ENCODE measurements at places on chromosomes 1 and 21. TPM values are rescaled to one million over a fixed set of nuclear protein-coding genes. Genes with fewer than 3 reads are reported as not detected.

TMEM269 gene
- 0.33 TPM for total RNA-seq

PRKAA2 gene
- not detected for total RNA-seq

GRCh38 chr1:17581389-17582123 lies 42.1 kb downstream of the ARHGEF10L start:
- H3K4me3 ChIP-seq, result no peak overlapping the region
- peak; percentile 10 for DNase-seq
- no peaks in the 10 kb centered on the region for H3K27me3 ChIP-seq
- no peaks in the 10 kb centered on the region for H3K36me3 ChIP-seq
- no peak overlapping the region for H3K27ac ChIP-seq
- H3K4me1 ChIP-seq, result no peaks in the 10 kb centered on the region

GRCh38 chr1:65065524-65066418 lies 82.2 kb upstream of the AK4 start:
- peaks cover 62% of the 10 kb centered on the region for H3K4me1 ChIP-seq
- peak overlapping the region; percentile 89 for H3K4me3 ChIP-seq
- H3K36me3 ChIP-seq, result peaks cover 3% of the 10 kb centered on the region
- no peak for DNase-seq

LRRN2 gene
- not detected for total RNA-seq

S100A4 gene
- total RNA-seq, result 352 TPM

GRCh38 chr1:208149776-208150514 lies 94.2 kb downstream of the PLXNA2 start:
- H3K4me1 ChIP-seq, result no peaks in the 10 kb centered on the region
- no peak for DNase-seq
- no peak overlapping the region for H3K27ac ChIP-seq
- H3K36me3 ChIP-seq, result no peaks in the 10 kb centered on the region
- H3K4me3 ChIP-seq, result no peak overlapping the region

DNA sequence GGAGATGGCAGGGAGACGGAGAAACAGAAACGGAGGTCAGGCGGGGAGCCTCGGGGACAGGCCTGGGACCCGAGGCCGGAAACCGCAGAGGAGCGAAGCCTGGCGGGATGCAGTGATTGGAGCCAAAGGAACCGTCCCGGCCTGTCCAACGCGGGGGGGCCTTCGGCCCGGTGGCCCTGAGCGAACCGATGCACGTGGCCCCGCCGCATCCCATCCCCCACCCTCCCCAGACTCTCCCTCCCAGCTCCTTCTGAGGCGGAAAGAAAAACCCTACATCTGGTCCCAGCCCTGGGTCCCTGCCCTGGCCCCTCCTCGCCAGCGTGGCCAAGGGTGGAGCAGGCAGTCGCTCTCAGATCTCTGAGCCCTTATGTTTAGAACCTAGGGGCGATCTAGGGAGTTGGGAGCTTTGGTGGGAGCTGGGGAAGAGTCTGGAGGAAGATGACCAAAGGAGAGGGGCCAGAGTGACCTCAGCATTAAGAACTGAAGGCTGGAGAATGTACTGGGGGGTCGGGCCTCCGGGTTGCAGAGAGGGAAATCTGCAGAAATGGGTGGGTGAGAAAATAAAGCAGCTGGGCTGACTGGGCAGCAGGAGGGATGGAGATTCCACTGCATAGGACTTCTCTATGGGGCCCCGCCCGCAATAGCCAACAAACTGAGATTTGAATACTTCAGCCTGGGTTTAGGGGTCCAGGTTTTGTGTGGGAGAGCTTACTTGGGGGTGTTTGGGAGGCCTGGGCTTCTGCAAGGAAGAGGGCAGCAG lies 1.5 kb upstream of the CRABP2 start:
- H3K36me3 ChIP-seq, result no peaks in the 10 kb centered on the region
- H3K27me3 ChIP-seq, result peaks cover 24% of the 10 kb centered on the region
- H3K4me3 ChIP-seq, result peak overlapping the region; percentile 75

DNA sequence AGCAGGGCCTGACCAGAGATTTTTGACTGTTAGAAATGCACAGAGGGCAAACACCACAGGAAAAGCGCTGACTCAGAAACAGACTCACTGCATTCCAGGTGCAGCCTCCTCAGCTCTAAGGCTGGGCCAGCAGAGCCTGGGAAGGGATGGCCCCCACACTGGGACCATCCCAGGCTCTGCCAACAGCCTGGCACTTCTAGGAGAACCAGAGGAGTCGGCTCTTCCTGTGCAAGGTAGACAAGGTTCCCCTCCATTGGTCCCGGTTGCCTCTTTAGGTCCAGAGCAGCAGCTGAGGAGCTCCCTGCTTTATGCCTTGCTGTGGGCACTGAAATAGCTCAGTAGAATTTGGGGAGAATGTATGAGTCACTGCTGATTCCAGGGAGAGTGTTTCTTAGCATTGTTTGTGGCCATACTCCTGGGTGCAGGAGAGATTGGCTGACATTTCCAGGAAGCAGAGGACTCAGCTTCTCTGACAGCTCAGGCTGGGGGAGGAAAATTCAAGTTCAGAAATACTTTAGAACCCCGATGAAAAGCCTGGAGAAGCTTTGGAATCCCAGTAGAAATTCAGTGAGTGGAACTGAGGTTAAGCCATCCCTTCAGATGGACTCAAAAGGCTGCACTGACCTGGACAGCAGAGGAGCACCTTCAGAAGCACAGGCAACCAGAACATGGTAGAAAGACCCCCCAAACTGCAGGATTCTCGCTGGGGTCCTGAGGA lies 19.7 kb downstream of the PRAMEF1 start:
- H3K27ac ChIP-seq, result no peak overlapping the region
- no peak overlapping the region for H3K4me3 ChIP-seq
- H3K36me3 ChIP-seq, result no peaks in the 10 kb centered on the region
- peaks cover 16% of the 10 kb centered on the region for H3K27me3 ChIP-seq

CNKSR1 gene
- total RNA-seq, result 1.3 TPM

S100A5 gene
- 3.3 TPM for total RNA-seq

PLK3 gene
- total RNA-seq, result 80.2 TPM

Measured in activated CD4-positive, alpha-beta memory T cell treated with anti-CD3 and anti-CD28 coated beads for 36 hours (primary cell).